ENCODE measurements at places on chromosomes 5 and 9.
A peak's percentile ranks its signal among the peaks of the same experiment; 100 is the strongest.

GRCh38 chr9:134591082-134591571, 50.5 kb upstream of the COL5A1 start:
- no peak for DNase-seq
- H3K36me3 ChIP-seq, result no peaks in the 10 kb centered on the region
- no peak overlapping the region for H3K4me3 ChIP-seq
- H3K27ac ChIP-seq, result no peak overlapping the region

DNA sequence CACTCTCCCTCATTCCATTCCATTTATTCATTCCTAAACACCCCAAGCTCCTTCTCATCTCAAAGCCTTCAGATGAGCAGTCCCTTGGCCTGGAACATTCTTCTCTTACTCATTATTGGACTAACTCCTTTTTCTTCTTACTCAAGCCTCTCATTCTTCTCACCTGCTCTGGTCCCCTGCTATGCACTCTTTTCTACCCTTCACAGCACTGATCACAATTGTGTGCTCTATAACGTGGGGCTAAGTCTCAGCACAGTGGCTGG, 212.4 kb downstream of the MAPKAP1 start:
- H3K4me3 ChIP-seq, result no peak overlapping the region
- no peaks in the 10 kb centered on the region for H3K27me3 ChIP-seq
- no peaks in the 10 kb centered on the region for H3K4me1 ChIP-seq
- no peak for DNase-seq

- H3K27ac ChIP-seq, result peak within 1 kb of the TSS; percentile 84
- peaks cover 11% of the 10 kb centered on the region for H3K4me1 ChIP-seq
- H3K4me3 ChIP-seq, result peak within 1 kb of the TSS; percentile 81
- no peaks in the 10 kb centered on the region for H3K27me3 ChIP-seq
- DNase-seq, result peak; percentile 95
- no peaks in the 10 kb centered on the region for H3K36me3 ChIP-seq
Measured at GRCh38 chr9:36258208-36258995, at the start of gene GNE. GNE (minus strand) TSS chr9:36258448; CDS start chr9:36249355, 9,093 bp downstream.

DNA sequence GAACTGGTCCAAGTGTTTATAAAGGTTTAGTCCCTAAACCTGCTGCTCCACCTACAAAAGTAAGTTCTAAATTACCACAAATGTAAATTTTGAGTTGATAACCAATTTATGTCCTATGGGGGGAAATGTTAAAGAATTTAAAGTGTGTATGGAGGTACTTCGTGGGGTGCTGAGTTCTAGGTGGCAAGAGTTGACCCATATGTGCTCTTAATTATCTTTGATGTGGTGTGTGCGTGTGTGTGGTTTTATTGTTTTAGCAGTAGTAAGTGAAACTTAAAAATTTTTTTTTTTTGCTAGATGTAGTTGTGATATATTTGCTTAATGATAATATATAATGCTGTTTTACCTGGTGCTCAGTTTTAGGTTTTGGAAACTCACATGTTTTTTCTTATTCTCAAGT, 72.6 kb downstream of the GPBP1 start:
- no peaks in the 10 kb centered on the region for H3K27me3 ChIP-seq
- H3K27ac ChIP-seq, result no peak overlapping the region
- H3K4me3 ChIP-seq, result no peak overlapping the region
- peaks cover 44% of the 10 kb centered on the region for H3K36me3 ChIP-seq
- peak; percentile 5 for DNase-seq
- H3K4me1 ChIP-seq, result peaks cover 11% of the 10 kb centered on the region

DNA sequence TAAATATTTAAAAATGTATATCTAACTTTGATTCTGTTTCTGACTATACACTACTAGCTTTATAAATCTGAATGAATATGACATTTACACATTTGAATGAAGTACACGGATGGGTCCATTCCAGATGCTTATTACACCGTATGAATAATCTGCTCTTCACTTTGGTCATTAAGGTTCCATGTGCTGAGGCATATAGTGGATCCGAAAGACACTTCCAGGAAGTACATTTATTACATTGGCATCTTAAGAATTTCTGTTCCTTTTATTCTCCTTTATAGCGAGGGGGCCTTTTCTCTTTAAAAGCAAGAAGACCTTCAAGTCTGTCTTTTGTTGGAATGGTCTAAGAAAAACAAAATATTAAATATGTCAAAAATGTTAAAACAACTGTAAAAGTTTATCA, 147.6 kb downstream of the AUH start:
- no peak overlapping the region for H3K4me3 ChIP-seq
- H3K4me1 ChIP-seq, result no peaks in the 10 kb centered on the region
- H3K27ac ChIP-seq, result no peak overlapping the region
- no peak for DNase-seq

GRCh38 chr9:23850690-23851629, 24.9 kb upstream of the ELAVL2 start:
- no peaks in the 10 kb centered on the region for H3K36me3 ChIP-seq
- no peaks in the 10 kb centered on the region for H3K4me1 ChIP-seq
- no peak overlapping the region for H3K27ac ChIP-seq
- no peak for DNase-seq
- H3K4me3 ChIP-seq, result no peak overlapping the region

DNA sequence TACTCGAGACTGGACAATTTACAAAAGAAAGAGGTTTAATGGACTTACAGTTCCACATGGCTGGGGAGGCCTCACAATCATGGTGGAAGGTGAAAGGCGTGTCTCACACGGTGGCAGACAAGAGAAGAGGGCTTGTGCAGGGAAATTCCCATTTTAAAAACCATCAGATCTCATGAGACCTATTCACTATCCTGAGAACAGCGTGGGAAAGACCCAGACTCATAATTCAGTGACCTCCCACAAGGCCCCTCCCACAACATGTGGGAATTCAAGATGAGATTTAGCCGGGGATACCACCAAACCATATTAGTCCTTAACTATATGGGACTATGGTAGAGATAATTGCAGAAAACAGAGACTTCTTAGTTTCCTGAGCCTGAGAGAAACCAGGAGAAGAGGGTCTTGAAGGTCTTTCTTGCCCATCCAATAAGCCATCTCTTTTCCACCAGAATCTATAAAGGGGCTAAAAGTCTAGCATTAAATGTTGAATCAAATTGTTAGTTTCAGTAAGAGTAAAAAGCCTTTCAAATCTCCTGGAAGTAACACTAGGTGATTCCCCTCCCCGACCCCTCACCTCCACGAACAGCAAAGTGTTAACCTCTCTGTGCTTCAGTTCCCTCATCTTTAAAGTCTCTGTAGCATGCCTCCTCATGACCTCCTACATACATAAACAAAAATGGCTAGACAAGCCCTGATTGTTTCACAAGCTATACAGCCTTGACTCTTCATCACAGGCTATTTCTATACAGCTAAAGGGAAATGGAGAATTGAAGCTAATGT, 259.1 kb downstream of the TMEM167A start:
- DNase-seq, result no peak
- H3K36me3 ChIP-seq, result no peaks in the 10 kb centered on the region
- no peaks in the 10 kb centered on the region for H3K4me1 ChIP-seq
- H3K4me3 ChIP-seq, result no peak overlapping the region
- no peaks in the 10 kb centered on the region for H3K27me3 ChIP-seq

DNA sequence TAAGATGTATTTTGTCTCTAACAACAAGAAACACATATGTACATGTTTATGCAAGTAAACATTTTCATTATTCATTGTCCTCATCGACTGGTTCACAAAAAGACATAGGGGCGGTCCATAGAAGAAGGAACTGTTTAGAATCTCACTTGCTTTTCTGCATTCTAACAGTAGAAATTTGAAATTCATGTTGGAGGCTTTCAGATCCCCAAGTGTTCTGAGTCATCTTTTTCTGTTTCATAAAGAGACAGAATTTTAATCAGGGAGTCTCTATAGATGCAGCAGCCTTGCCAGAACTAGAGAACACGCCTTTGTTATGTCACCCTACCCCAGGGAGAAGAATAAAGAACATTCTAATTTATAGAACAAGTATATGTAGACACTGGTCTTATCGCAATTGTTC, 324.3 kb downstream of the GABRG2 start:
- H3K27me3 ChIP-seq, result no peaks in the 10 kb centered on the region
- H3K4me3 ChIP-seq, result no peak overlapping the region
- no peaks in the 10 kb centered on the region for H3K4me1 ChIP-seq
- DNase-seq, result no peak
- no peaks in the 10 kb centered on the region for H3K36me3 ChIP-seq

DNA sequence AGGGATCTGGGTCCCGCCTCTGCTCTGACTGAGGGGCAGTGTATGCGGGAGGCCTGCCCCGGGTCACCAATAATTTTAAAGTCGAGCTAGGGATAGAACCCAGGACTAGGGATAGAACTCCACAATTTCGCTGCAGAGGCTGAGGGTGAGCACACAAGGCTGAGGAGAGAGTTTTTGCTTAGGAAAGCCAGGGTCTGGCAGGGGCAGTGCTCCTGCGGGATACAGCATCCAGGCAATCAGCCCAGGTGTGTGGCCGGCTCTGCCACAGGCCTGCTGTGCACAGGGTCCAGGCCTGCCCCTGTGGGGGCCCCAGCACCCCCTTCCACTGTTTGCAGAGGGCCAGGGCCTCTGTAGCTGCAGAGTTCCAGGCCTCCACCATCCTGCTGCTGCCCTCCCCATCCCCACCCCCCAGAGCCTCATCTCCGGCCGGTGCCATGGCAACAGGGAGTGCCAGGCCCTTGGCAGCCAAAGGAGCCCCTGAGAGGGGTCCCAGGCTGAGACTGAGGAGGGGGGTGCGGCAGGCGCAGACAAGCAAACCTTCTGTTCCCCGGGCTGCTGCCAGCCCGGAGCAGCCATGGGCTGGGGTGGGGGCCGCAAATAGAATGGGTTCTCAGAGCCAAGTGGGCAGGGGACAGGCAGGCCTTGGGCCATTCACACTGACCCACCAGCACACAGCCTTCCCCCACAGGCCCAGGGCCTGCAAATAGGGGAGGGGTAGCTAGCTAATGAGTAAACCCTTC, 8.6 kb downstream of the PDGFRB start:
- no peaks in the 10 kb centered on the region for H3K27me3 ChIP-seq
- DNase-seq, result no peak
- H3K4me1 ChIP-seq, result no peaks in the 10 kb centered on the region
- no peak overlapping the region for H3K27ac ChIP-seq
- no peak overlapping the region for H3K4me3 ChIP-seq
- no peaks in the 10 kb centered on the region for H3K36me3 ChIP-seq

DNA sequence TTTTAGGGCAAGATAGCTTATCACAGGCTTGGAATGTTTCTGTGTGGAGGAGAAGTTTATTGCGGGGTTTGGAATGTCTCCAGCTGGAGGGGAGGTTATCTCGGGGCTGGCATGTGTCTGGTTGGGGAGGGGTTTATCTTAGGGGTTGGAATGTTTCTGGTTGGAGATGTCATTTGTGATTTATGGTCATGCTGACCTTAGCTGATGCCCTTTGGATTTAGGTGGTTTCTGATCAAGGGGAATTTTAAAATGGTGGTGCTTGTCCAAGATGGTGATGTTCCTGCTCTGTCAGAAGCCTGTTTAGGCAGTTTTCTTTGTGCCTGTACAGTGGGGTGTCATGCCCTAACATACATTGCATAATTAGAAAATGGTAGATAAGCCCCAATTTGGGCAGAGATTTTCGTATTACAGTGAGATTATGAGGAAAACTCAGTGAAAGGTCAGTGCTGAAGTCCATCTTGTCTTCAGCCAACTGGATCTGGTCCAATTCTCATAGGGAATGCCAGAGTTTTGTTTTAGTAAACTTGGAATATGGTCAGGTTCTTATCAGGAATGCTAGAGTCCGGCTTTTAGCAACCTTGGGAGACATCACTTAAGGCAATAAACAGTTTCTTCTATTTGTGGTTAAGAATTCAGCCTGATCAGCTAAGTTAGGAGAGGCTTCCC, 14.3 kb downstream of the CDK20 start:
- H3K36me3 ChIP-seq, result no peaks in the 10 kb centered on the region
- no peak for DNase-seq
- no peaks in the 10 kb centered on the region for H3K4me1 ChIP-seq
- no peak overlapping the region for H3K27ac ChIP-seq

GRCh38 chr9:95316794-95317118, 753 bp downstream of the FANCC start:
- H3K36me3 ChIP-seq, result no peaks in the 10 kb centered on the region
- H3K27ac ChIP-seq, result peak overlapping the region; percentile 65
- H3K4me3 ChIP-seq, result peak overlapping the region; percentile 96
- H3K4me1 ChIP-seq, result no peaks in the 10 kb centered on the region
- peaks cover 5% of the 10 kb centered on the region for H3K27me3 ChIP-seq
- DNase-seq, result peak; percentile 36

- no peaks in the 10 kb centered on the region for H3K4me1 ChIP-seq
- no peak for DNase-seq
- H3K27ac ChIP-seq, result no peak overlapping the region
- H3K4me3 ChIP-seq, result no peak overlapping the region
Measured at GRCh38 chr5:72749362-72749997, 67.0 kb upstream of the TNPO1 start.

DNA sequence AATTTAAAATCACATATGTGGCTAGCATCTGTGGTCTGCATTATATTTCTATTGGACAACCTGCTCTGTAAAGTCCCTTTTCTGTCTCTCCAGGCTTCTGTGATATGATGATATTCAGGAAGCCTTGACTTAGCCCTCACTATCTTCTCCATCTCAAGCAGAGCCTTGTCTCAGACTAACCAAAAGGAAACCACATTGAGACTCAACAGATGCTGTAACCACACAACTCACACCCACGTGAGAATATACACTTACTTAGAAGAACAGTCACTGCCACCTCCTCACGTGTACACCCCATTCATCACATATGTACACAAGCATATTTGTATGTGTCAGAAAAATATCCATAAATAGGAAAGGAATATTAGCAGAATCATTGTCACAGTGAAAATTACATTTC, 33.6 kb downstream of the HTR4 start:
- no peaks in the 10 kb centered on the region for H3K4me1 ChIP-seq
- no peaks in the 10 kb centered on the region for H3K36me3 ChIP-seq
- no peak for DNase-seq
- no peaks in the 10 kb centered on the region for H3K27me3 ChIP-seq
- H3K4me3 ChIP-seq, result no peak overlapping the region
- no peak overlapping the region for H3K27ac ChIP-seq

DNA sequence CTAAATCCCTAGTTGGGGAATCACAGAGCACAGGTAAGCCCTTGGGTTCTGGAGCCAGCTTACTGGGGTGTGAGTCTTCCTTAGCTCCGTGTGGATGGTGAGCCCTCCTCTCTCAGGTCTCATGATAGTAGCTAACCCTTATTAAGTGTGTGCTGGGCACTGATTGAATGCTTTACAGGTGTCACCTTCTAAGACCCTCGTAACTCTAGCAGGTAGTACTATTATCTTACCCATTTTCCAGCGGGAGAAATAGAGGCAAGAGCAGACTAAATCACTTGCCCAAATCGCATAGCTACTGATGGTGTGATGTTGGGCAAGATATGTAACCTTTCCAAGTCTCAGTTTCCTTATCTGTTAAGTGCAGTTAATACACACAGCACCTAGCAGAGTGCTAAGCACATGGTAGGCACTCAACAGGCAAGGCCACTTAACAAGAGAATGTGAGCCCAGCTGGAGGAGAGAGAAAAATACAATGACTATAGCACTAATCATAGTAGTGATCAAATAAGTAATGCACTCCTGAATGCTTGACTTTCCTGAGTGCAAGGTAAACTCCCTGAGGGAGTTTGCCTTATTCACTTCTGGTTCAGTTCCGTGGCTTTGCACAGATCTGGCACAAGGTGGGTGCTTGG, at the start of gene DCANP1:
TSS of gene DCANP1 (minus strand) at position 51 of the 632 bp plus-strand sequence. CDS start 240 bp downstream, outside the sequence.
- H3K4me3 ChIP-seq, result no peak within 1 kb of the TSS
- H3K36me3 ChIP-seq, result no peaks in the 10 kb centered on the region
- no peak within 1 kb of the TSS for H3K27ac ChIP-seq
- H3K27me3 ChIP-seq, result no peaks in the 10 kb centered on the region
- DNase-seq, result no peak
- no peaks in the 10 kb centered on the region for H3K4me1 ChIP-seq
